ENCODE measurements at places on chromosomes 3 and 15.

DNA sequence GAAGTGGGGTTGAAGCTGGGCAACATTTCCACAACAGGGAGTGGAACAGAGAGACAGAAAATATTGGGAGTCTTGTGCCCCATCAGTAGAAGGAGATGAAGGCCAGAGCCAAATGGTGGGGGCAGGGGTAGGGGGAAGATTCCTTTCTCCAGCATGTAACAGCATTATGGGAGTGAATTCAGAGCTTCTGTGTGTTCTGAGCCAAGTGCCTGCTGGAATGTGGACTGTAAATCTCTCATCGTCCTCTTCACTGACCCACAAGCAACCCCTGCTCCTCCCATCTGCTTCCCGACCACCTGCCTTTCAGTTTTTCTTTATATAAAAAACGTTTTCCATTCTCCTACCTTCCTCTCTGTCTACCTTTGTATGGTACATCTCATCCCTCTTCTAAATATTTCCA, 344.2 kb upstream of the TPRG1 start:
- no peak for DNase-seq

- peak; percentile 35 for DNase-seq
Observed at GRCh38 chr3:40258555-40258954, 51.0 kb upstream of the EIF1B start.

- DNase-seq, result no peak
Observed at GRCh38 chr15:100769043-100769974, 110.3 kb upstream of the ALDH1A3 start.

GRCh38 chr3:14467814-14468620, 65.6 kb downstream of the SLC6A6 start:
- peak; percentile 31 for DNase-seq

- DNase-seq, result no peak
Observed at GRCh38 chr3:113828600-113828999, 10.0 kb upstream of the GRAMD1C start.

GRCh38 chr3:184783319-184783718, 28.6 kb upstream of the VPS8 start:
- no peak for DNase-seq

- DNase-seq, result no peak
Observed at GRCh38 chr3:16464511-16465148, 48.9 kb downstream of the RFTN1 start.

DNA sequence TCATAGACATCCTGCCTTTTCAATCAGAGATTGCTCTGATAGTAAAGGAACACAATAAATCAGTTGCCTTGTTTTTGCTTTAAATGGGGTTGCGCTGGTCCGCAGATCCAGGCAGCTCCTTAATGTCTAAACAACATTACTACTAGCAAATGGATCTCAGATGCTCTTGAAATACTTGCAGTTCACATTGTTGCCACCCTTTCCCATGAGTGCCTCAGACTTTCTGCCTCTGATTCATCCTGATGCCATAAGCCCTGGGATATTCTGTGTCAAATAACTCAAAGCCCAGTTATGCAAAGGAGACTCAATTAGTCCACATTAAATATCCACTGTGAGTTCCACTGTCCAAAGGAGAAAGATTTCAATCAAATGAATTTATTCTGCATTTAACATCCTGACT, 196.7 kb downstream of the PLCH1 start:
- no peak for DNase-seq

GRCh38 chr3:174169736-174170135, 689.4 kb upstream of the NAALADL2 start:
- no peak for DNase-seq

DNA sequence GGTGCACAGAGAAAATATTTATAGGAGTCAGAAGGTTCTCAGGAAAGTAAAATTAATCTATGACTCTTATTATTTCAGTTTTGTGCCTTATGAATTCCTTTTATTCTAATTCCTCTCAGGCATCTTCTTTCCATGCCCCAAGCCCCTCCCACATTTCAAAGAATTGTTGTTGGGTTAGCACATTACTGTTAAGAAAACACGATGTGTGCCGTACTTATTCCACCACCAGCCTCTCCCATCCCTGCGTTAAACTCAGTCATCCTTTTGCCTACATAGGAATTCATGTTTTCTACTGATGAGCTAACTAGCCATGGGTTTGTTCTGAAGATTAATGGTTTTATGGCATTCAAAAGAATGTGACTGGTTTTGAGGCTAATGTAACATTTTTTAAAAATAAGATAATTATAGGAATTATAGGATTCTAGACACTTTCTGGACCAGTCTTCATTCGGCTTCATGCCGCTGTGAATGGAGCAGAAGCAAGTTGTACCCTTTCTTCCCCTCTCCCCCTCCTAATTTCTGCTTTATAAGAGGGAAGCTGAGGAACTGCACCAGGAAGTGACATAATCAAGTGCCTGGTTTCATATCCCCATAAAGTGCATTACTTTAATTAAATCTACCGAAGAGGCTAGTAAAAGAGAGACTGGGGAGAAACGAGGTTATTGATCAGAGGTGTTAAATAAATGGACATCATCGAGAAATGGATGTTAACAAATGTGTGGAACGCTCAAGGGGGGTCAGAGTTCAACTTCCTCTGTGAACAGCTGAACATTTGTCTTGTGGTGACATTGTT, 12.3 kb upstream of the MB21D2 start:
- no peak for DNase-seq

DNA sequence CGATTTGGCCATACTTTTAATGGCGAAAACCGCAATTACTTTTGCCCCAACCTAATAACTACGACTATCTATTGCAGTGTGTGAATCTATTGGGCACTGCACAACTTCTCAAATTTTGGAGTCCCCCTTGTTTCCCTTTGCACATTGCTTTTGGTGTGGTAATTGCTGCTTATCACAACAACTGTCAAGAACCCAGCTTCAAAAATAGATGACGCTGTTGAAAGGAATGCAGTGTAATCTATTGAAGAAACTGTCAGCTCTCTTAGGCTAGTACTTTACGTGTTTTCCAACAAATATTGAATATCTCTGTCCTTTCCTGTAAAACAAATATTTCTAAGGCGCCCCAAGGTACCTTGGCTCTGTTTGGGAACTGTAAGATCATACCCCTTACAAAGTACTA, 222.8 kb upstream of the UBE2E2 start:
- peak; percentile 1 for DNase-seq

DNA sequence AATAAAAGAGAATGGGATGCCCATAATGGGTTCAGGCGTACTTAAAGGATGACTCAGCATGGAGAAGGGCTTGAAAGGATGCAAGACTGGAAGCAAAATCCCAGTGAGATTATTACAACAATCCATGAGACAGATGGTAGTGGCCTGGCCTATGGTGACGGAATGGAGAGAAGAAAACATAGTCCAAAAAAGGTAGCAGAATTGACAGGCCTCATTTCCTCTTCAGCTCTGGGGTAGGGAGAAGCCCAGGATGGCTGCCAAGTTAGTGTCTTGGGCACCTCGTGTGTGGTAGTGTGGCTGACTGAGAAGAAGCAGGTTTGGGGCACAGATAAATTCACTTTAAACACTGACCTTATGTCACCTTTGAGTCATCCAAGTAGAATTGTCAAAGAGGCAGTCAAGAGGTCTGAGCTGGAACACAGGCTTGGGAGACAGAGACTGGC, 18.1 kb downstream of the MB21D2 start:
- DNase-seq, result peak; percentile 20

- DNase-seq, result no peak
Observed at GRCh38 chr15:45340429-45340828, 37.9 kb downstream of the GATM start.

DNA sequence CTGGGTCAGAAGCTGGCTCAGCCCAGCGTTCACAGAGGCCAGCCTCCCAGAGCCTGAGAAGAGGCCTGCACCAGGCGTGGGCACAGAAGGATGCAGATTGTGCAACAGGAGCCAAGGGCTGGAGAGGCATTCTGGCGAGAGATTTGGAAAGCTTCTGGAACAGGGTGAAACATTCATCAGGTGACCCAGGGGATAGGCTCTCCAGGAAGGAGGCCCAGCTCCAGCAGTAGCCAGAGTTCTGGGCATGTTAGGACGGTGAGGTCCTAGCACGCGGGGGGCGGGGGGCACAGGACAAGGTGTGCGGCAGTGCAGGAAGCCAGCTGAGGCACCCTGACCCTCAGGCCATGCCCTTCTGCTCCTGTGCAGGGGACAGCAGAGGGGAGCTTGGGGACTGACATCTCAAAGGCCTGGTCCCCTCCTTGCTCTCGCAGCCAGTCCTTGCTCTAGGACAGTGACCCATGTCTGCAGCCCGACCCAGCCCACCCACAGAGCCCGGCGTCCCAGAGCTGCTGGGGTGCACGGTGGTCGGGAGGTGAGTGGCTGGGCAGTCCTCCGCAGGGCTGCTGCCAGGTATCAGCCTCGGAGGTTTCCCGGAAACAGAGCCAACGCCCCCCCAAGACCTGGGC, 111.7 kb upstream of the KLF13 start:
- DNase-seq, result no peak

DNA sequence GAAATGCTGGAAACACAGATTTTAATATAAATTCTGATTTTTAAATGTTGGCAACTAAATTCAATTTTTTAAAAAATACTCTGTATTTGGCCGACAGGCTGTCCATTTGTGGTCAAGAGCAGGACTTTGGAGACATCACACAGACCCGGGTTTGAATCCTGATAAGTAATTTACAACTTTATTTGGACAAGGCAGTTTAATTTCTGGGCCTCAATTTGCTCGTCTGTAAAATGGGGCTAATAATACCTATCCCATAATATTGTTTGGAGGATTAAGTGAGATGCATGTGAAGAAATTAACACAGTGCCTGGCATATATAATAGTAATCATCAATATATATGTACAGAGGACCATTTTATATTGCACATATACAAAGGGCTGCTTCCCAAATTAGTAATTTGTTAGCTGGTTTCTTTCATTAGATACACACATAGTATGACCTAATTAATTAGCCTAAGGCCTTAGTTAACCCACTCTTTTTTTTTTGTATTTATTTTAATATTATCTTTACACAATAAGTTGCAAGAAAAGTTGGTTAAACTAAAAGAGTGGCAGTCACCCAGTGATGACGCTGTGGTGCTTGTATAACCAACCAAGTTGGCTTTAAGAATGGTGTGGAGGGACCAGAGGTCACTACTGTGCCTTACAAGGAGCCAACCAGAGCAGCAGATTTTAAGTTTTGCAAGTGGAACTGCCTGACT, 665 bp downstream of the PIGB start:
- peak; percentile 82 for DNase-seq

- peak; percentile 39 for DNase-seq
Observed at GRCh38 chr3:128195369-128195768, 42.1 kb downstream of the EEFSEC start.

DNA sequence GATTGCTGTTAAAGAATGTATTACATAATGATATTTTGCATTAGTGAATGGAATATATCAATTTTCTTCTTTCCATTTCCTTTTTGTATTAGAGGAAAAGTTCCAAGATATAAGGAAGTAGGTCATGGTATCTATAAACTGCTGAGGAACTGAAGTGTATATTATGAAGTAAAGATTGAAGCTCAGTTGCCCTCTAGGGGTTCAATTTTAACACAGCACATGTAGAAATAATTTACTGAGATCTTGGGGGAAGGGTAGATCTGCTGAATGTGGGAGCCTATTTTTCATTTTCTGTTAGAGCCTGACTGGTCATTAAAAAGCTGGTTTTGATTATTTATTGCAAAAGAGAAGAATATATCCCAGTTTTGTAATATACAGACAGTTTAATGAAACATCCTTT, 45.2 kb downstream of the CMC1 start:
- DNase-seq, result peak; percentile 79

DNA sequence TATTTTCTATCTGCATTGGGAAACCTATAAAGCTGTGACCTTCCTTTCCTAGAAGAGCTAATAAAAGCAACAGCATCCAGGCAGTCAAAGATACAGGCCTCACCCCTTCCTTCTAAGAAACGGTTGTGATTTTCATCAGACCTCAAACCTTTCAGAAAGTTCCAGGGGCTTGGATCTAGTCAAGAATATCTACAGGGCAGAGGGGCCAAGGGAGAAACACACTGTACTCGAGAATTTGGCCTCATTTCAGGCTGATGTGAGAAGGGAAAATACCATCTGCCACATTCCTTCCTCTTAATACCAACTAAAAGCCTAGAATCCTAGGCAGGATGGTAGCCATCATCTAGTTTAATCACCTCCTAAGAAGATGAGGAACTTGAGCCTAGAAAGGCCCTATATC, 24.5 kb upstream of the BCL6 start:
- no peak for DNase-seq

GRCh38 chr3:109803274-109803673, 465.9 kb upstream of the DPPA4 start:
- DNase-seq, result peak; percentile 10

DNA sequence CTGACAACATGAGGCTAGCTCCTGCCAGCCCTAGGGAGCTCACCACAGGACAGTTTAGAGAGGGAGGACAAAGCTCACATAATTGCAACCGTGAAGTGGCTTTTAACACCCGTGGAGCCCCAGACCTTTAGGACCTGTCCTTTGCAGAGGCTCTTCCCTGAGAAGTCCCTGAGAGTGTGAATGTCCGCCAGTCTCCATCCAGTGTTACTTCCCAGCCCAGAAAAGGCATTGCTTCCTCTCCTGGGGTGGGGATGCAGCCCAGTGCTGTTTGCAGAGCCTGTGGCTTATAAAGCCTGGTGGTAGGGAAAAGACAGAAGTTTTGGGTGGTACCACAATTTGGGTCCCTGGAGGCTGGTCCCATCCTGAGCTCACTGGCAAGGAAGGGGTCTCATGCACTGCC, 182.0 kb downstream of the SLCO3A1 start:
- DNase-seq, result no peak

DNA sequence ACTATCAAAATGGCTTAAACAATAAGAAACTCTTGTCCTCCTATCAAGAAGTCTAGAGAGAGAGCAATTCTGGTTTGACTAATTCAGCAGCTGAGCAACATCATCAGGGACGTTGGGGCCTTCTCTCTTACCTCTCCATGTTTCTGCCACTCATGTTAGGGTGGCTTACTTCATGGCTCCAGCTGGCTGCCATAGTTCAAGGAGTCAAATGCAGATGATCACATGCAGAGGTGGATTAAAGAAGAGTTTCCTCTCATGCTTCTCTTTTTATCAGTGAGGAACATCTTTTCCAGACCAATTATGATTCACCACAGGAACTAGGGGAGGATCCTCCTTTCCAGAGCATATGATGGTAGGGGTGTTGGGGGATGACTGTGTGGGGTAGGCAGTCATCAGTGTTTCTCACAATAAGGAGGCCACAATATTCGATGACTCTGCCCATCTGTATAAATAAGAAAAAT, 45.5 kb downstream of the NEK11 start:
- DNase-seq, result peak; percentile 96

DNA sequence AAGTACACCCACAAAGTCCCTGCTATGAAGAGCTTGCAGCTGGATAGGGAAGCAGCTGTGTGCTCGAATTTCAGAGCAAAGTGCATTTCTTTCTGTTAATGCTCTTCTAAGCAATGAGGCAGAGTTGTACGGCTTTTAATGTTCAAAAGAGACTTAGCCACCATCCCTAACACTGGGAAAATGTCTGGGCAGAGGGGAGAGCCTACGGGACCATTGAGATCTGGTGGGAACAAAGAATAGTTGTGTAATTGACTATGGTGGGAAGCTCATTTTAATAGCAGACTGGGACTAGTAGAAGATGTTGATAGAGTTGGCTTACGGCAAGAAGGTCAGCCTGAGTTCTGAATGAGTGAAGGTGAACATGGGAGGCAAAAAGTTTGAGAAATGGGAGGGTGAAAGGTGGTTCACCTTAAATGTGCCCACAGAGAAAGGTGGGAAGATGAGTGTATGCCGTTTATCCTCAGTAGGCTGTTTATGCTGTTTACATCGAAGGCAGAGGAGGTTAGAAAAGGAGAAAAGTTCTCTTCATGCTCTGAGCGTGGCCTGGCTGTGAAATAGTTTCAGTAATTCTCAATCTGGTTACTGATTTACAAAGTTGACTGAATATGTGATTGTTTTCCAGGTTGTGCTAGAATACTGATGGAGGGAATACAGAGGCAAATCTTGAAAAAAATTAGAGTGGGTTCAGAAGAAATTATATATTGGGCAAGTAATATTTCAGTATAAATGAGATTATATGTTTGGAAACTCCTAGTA, 22.9 kb upstream of the UTS2B start:
- no peak for DNase-seq

Measured in OCI-M1 (cell line).